Dermis blood vessel endothelial cell (primary cell): ENCODE measurements at places on chromosomes 2 and 18. TPM values are rescaled to one million over a fixed set of nuclear protein-coding genes. Genes with fewer than 3 reads are reported as not detected.

Gene CDH7
- not detected in 2 replicates for total RNA-seq

Gene OR6B3
- not detected in 2 replicates for total RNA-seq

Gene EN1
- not detected in 2 replicates for total RNA-seq

Gene ALKAL2
- total RNA-seq: 0.28 TPM in 1 of 2 replicates, not detected in the other

Gene PPP1R1C
- 0.28 and 0.51 TPM in 2 replicates for total RNA-seq

Gene INPP5D
- total RNA-seq: 45.3 and 45.7 TPM in 2 replicates

Gene SLC11A1
- under 0.01 and 0.05 TPM in 2 replicates for total RNA-seq
